ENCODE measurements at places on chromosomes 5 and 9. TPM values are rescaled to one million over a fixed set of nuclear protein-coding genes. Genes with fewer than 3 reads are reported as not detected.

Gene ECM2
- 1.5 TPM for total RNA-seq

Gene MUSK
- 0.44 TPM for total RNA-seq

Gene IZUMO3
- total RNA-seq, result not detected

Gene DIPK1B
- 0.44 TPM for total RNA-seq

Gene COL15A1
- total RNA-seq, result 5.4 TPM

Gene UBAP2
- 16.2 TPM for total RNA-seq

Gene ECSCR
- not detected for total RNA-seq

Gene CTSV
- 0.44 TPM for total RNA-seq

Gene GOLM1
- total RNA-seq, result 30.2 TPM

Gene FST
- total RNA-seq, result 70.2 TPM

Gene FRMD3
- under 0.01 TPM for total RNA-seq

Gene TRIM23
- 24.5 TPM for total RNA-seq

Gene ZDHHC11B
- total RNA-seq, result 0.22 TPM

Gene SLCO6A1
- total RNA-seq, result 0.14 TPM

Gene ASTN2
- total RNA-seq, result 3.9 TPM

Gene RASGEF1C
- not detected for total RNA-seq

Gene SPEF2
- 2.6 TPM for total RNA-seq

Gene PROB1
- 2.6 TPM for total RNA-seq

Gene PCDHGA5
- total RNA-seq, result 1.5 TPM

Gene CENPK
- 2.8 TPM for total RNA-seq

Gene IL4
- not detected for total RNA-seq

Gene PCDHGA10
- total RNA-seq, result 14.0 TPM

Gene DBH
- not detected for total RNA-seq

Gene KIF4B
- total RNA-seq, result 0.14 TPM

Gene CACFD1
- total RNA-seq, result 6.4 TPM

Gene CMBL
- 5.7 TPM for total RNA-seq

Gene SHC3
- total RNA-seq, result 15.3 TPM

Gene NHP2
- 122 TPM for total RNA-seq

Gene NDUFAF2
- total RNA-seq, result 16.3 TPM

Gene CETN3
- total RNA-seq, result 10.3 TPM

Gene SPINK4
- 1.8 TPM for total RNA-seq

Gene SV2C
- not detected for total RNA-seq

Gene SCGB3A2
- total RNA-seq, result not detected

Data from placental pericyte (primary cell).